Cerebellar nuclear complex (tissue), 1 donor: ENCODE measurements at places on chromosomes 6 and 20.

GRCh38 chr20:20138301-20139064 is 86.2 kb downstream of the CFAP61 start:
- DNase-seq = no peak

DNA sequence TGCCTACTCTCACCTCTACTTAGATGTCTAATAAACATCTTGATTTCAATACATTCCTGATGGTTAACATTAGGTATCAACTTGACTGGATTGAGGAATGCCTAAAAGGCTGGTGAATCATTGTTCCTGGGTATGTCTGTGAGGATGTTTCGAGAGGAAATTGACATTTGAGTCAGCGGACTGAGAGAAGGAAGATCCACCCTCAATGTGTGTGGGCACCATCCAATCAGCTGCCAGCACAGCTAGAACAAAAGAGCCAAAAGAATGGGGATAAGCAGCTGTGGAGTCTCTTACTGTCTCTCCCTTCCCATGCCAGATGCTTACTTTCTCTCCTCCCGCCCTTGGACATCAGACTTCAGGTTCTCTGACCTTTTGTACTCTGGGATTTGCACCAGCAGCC is 128.6 kb upstream of the HS3ST5 start:
- DNase-seq = no peak

GRCh38 chr6:41638002-41638934 is at the start of gene MDFI:
Gene MDFI (plus strand): TSS chr6:41638468. CDS start chr6:41638750, 282 bp downstream.
- no peak for DNase-seq

DNA sequence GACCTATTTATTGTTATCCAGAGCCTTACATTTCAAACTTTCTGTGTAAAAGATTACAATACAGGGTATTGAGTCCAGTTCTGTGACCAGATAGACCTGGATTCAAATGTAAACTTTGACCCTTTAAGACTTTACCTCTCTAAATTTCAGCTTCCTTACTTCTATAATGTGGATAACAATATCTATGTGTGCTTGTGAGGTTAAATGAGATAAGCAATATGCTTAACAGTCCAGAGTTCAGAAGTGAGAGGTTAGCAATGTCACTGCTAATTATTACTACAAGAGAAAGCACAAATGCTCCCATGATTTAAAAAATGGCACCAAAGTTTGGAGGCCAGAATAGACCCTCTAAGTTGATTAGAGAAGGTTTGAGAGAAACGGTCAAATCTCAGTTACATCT is 27.5 kb downstream of the EPB41L2 start:
- DNase-seq = no peak

DNA sequence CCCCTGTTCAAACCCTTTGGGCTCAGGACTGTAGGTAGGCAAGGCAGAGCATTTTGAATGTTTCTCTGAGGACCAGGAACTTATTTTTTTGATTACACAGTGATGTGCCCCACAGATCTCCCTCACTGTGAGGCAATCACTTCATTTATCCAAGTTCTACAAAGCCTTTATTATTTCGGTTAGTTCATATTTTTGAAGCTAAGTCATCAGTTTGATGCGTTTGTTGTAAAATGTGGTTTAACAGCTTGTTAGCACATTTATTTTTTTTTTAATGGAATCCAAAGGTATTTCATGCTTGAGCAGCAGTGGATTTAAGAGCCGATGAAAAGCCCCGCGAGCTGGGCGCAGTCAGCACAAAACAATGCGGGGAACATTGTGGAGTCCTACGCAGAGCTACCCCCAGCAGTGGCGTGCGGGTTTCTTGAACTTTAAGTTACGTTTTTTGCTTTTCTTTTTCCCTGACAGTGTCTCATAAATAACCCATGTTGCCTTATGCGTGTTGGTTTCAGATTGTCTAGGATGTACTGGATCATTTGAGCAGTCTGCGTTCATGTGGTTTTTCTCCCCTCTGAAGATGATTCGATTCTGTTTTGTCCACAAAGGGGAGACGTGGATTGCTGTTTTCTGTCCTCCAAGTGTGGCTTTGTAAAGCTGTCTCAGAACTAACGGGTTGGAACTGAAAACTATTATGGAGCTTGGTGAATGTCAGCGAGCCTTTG is 233.6 kb upstream of the BMP2 start:
- no peak for DNase-seq

GRCh38 chr20:7966176-7966575 is 25.9 kb upstream of the HAO1 start:
- no peak for DNase-seq

DNA sequence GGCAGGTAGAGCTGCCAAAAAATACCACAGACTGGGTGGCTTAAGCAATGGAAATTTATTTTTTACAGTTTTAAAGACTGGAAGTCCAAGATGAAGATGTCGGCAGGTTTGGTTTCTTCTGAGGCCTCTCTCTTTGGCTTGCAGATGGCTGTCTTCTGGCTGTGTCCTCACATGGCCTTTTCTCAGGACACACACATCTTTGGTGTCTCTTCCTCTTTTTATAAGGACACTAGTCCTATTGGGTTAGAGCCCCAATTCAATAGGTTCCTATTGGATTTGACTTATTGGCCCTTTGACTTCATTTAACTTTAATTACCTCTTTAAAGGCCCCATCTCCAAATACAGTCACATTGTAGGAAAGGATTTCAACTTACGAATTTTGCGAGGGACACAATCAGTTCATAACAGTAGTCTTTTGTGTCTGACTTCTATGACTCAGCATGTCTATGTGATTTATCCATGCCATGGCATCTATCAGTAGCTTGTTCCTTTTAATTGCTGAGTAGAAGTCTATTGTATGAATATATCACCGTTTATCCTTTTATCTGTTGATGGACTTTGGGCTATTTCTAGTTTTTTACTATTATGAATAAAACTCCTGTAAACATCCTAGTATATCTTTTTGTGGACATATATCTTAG is 11.0 kb upstream of the TCP11 start:
- no peak for DNase-seq

DNA sequence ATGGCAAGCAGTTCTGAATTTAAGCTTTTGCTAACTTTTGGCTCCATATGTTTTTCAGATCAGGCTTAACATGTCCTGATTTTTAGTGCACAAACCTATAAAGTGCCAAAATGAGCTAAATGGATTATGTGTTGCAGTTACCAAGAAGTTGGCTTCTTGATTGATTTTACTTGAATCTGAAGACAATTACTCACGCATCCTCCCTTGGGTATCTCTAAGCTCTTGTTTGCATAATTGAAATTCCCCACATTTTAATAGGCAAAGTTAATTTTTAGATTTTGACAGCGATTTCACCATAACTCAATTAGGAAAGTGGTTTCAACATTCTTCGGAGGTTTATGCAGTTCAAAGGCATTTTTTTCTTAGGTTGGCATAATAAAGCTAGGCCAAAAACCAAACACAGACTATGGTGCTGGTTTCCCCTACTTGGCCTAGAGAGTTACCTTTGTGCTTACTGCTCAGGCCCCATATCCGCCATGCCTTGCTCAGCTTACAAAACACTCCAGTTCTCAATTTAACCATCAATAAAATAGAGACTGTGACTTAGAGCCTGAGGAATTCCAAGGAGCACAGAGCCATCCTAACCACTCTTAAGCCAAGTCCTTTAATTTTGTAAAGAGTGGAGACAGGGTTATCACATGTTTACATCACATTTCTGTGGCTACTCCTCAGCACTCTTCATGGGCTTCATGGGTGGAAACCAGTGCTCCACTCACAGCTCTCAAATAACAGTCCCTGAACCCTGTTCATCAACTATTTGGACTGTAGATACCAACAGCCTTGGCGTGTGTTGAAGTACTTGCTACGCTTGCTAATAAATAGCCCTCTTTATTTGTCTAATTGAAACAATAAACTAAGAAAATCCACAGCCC is 32.1 kb downstream of the LAMA4 start:
- DNase-seq = no peak

DNA sequence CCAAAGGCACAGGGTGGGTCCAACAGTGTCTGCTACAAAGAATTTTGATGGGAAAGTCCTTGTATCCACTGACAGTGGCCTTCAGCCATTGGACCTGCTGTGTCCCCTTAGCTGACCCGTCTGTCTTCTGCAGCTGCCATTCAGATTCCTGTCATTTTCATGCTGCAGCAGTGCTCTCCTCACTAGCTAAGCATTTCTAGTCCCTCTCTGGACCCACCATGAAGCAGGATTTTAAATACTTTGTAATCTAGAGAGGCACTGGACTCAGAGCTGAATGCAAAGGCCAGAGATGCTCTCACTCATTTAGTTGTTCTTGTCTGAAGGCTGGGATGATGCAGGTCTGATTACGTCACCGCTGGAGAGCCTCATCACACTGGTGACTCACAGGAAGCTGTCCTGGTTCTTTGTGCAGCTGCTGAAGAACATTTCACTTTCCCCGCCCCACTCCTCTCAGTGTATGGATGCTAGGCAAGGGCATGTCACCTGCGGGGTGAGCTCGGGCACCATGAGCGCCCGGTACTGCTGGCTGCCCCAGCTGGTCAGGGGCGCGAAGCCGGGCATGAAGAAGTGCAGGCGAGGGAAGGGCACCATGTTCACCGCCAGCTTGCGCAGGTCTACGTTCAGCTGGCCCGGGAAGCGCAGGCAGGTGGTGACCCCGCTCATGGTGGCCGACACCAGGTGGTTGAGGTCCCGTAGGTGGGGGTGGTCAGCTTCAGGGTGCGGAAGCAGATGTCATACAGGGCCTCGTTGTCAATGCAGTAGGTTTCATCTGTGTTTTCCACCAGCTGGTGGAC is 19.4 kb upstream of the TUBB2A start:
- no peak for DNase-seq

DNA sequence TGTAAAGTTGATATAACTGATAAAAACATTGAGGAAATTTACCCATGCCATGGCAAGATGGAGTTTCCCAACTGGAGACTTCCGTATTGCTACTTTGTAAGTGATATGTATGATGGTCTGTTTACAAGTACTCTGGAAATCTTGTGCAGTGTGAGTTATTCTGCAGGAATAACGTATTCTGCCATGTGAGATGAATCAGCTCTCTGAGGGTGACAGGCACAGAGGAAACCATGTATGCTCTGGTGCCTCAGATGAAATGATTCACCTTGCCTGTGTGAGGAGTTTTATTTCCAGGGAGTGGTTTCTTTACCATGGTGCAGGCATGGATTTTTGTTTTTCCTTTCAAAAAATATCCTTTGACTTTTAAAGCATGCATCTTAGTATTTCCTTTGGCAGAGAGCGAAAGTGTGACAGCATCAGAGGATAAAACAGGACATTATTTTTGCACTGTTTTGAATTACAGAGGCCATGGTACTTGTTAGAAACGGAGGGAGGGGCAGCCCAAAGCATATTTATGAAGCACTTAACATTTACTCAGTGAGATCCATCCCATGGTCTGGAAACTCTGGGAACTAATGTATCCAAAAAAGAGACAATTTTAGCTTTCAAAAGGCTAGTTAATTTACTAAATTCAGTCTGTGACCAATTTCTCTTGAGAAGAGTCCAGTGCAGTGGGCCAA is 36.0 kb upstream of the MTRF1L start:
- no peak for DNase-seq

DNA sequence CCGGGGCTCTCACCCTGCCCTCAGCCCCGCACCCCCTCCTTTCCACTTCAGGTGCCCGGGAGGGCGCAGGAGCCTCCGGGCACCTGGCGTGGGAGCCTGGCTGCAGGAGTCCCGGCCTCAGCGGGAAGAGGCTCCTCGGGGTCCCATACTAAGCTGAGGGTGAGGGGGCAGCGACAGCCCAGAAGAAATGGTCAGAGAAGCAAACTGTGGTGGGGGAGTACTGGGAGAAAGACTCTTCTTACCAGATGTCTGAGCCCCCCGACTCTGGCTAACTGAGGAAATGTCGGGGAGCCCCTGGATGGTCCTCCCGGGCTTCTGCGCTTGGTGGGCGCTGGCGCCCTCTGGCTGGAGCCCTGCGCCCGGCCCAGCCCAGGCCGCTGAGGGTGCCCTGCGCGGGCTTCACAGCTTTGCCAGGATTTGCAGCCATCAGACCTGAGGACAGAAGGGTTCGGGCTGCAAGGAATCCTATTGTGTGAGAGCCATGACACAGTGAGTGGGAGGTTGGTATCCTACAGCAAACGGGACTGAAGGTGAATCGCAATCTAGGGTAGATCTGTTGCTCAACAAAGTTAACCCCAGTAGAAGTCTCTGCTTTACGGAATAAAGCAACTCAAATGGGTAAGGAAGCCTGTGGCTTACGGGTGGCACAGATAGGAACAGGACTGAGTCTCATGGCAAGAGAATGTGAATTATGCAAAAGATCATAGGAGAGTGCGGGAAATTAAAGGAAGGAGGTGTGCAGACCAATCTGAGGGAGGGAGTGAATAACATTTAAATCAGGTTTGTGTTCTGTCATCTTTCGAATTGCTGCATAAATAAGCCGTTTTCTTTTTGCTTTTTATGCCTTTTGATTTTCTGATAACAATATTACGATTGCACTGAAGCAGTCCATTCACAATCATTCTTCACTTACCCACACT is 639 bp upstream of the RCAN2 start:
- peak; percentile 71 for DNase-seq

DNA sequence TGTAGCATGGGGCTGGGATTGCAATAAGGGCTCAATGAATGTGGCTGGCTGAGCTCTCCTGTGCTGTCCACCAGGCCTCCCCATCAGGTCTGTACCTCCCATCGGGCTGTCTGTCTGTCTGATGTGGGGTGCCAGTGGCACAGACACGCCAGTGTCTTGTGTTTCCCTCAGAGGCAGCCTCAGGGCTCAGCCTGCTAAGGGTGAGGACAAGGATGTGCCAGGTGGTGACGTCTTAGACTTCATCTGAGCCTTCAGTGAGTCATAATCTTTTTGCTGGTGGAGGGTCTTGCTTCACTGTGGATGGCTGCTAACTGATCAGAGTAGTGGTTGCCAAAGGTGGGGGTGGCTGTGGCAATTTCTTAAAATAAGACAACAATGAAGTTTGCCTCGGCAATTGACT is 194.7 kb downstream of the NRN1 start:
- no peak for DNase-seq

- no peak for DNase-seq
Measured at GRCh38 chr20:5870568-5870981, 79.8 kb downstream of the TRMT6 start.

DNA sequence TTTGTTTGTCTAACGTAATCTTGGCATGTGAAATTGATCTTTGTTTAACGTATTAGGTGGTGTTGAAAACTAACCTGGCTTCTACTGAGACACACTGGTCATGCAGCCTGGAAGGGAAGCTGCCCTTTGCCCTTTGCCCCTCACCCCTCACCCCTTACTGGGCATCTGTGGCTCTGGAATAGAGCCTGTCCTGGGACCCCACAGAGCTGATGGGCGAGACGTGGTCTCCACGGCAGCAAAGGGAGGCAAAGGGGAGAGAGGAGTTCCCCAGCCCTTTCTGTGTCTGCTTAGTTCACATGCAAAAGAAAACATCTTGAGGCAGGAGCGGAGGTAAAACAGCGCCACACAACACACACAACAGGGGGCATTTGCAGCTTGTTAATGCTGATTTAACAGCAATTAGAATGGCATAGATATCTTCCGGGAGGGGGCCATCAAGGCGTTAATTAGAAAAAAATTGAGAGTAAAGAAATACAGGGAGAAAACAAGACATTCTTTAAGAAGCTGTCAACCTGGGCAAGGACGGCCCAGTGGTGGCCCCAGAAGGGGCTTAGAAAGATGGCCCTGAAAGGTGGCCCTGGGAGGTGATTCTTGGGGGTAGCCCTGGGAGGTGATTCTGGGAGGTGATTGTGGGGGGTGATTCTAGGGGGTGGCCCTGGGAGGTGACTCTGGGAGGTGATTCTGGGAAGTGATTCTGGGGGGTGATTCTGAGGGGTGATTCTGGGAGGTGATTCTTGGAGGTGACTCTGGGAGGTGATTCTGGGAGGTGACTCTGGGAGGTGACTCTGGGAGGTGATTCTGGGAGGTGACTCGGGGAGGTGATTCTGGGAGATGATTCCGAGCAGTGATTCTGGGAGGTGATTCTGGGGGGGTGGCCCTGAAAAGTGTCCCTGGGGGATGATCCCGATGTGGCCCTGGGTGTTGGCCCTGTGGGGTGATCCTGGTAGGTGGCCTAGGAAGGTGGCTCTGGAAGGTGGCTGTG is 44.5 kb upstream of the DACT2 start:
- no peak for DNase-seq

GRCh38 chr6:131602781-131603312 is 25.2 kb downstream of the MED23 start:
- DNase-seq = no peak
